NCI-H510A (cell line): ENCODE measurements at places on chromosomes 16 and 17.

GRCh38 chr17:57410169-57410568 lies 153.8 kb downstream of the MSI2 start:
- DNase-seq = peak; percentile 56

DNA sequence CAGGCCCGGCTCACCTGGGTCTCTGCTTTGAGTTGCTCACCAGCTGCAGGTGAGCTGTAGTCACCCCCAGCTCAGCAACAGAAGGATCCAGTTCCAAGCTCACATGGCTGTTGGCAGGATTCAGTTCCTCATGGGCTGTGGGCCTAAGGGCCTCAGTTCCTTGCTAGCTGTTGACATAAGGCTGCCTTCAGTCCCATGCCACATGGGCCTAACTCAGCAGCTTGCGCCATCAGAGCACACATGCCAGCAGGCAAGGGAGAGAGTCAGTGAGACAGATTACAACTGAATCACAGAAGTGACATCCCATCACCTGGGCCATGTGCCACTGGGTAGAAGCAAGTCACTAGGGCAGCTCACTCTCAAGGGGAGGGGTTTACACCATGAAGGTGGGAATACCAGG lies 24.7 kb downstream of the PSMD7 start:
- DNase-seq = no peak

GRCh38 chr16:80084163-80084562 lies 456.6 kb upstream of the DYNLRB2 start:
- no peak for DNase-seq

- no peak for DNase-seq
These were observed 17.5 kb downstream of the WWOX start for GRCh38 chr16:78116946-78117345.

DNA sequence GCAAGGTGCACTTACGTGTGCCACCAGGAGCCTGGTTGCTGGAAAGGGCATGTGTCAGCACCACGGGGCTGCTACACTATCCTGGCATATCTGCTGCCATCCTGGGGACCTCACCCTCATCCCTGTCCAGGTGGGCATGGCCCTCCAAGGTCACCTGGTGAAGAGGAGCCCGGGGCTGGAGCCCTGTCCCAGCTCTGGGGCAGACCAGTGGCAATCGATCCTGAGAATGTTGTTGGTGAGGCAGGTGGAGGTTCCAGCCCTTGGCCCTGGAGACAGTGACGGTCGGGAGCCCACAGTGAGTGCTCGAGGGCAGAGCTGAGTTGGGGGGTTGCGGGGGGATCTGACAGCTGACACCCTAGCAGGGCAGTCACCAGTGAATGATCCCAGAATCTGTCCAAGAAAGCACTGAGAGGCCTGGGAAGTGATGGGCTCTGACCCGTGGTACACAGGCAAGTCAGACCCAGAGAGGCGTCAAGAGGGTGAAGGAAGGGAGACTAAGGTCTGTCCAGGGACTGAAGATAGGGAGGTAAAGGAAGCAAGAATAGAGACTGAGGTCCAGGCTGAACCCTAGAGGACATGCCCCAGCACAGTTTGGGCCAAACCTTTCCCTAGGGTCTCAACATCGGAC lies 17.6 kb downstream of the POLR3K start:
- no peak for DNase-seq

- no peak for DNase-seq
These were observed 8.9 kb upstream of the MYH11 start for GRCh38 chr16:15865742-15866141.

GRCh38 chr16:3825103-3825502 lies 55.4 kb downstream of the CREBBP start:
- no peak for DNase-seq

DNA sequence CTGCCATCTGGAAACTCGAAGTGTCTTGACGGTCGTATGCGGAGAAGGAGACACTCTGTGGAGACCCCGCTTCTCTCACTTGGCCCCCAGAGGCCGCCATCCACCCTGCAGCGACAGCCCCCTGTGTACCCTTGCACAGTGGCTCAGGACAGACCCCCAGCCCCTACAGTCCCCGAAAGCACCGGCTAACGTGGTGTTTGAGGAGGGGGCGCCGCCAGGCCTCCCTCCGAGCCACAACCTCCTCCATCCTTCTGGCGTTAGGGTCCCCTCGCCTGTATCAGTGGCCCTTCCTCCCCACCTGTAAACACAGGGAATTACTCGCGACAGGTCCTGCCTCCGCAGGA lies 73.6 kb downstream of the LMF1 start:
- DNase-seq = no peak

DNA sequence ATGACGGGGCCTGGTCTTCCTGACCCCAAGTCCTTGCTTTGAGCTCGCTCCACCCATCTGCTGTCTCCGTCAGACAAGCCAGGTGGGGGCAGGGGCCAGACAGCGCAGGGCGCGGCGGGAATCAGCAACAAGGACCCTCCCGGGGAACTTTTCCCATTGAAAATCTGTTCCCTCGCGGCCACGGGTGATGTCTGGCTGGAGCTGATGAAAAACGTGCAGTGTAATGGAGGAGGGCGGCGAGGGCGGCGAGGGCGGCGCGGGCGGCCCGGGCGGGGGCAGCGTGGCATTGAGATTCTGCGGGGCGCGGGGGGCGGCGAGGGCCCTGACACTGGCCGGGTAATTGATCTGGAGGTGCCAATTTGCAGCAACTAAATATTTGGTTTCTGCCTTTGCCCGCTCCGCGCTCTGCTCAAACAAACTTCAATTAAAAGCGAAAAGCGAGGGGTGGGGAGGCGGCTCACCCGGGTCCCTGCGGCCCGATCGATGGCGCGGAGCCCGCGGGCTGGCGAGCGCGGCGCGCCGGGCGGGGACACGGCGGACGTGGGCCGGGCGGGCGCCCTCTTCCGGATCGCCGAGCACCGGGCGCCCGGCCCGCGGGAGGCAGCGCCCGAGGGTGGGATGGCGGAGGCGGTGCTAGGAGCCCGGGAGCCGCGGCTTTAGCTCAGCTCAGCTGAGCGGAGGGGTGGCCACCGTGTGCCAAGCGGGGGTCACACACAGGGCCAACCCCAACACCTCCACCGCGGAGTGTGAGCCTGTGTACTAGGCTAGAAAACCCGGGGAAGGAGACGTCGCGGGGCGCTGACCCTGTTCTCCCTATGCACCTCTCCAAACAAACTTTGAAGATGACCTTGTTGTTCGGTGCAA lies 32.4 kb downstream of the DCAKD start:
- DNase-seq = peak; percentile 53

DNA sequence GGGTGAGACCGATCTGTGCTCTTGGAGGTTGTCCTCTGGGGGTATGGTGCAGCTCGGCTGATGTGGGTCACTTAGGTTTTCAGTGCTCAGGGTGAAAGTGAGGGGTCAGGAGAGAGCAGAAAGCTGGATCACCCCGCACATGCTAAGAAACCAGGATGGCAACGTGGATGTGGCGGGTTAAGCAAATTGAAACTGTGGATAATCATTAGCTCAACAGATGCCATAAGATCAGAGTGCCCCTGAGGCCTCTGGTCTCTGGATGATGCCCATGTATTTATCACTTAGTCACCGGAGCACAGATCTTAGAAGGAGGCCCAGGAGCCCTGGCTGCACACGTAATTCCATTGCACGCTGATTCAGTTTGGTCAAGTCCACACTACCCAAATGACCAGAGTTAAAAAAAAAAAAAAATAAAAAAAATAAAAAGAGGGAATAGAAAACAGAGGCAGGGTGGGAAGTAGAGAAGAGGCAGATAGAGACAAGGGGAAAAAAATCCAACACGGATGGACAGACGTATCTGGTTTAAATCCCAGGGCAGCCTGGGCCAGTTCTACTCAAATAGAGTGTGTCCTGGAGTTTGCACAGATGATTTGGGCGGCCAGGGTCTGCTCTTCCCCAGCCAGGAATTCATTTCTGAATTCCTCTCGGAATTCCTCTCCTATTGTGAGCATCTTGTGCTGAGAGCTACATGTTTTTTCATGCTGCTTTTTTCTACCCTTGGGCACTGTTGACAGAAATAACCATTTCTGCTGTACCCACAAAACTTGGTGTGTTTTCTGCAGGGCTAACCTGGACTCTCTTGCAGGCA lies 378.3 kb downstream of the CPPED1 start:
- no peak for DNase-seq

GRCh38 chr16:14405611-14406537 lies 224.2 kb downstream of the PARN start:
- DNase-seq = no peak

- no peak for DNase-seq
These were observed 6.7 kb upstream of the C17orf107 start for GRCh38 chr17:4892499-4893221.

GRCh38 chr17:76451506-76451905 lies 1.4 kb downstream of the UBE2O start:
- DNase-seq = no peak

DNA sequence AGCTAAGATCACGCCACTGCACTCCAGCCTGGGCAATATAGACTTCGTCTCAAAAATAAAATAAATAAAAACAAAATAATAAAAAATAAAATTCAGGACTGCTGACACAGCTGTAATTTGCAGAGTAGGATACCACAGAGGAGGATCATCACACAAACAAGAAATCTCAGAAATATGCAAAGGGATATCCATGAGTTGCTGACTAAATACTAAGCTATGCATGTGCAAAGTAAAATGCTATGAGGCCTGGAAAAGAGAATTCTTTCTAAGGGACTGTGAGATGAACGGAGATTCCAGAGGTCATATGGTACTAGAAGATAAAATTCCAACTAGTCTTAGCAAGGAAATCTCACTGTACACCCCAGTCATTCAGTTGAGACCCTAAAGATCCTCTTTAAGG lies 74.8 kb downstream of the SLC39A11 start:
- no peak for DNase-seq

- DNase-seq = no peak
These were observed 172.8 kb downstream of the IRF8 start for GRCh38 chr16:86071611-86072240.

- DNase-seq = no peak
These were observed 9.0 kb upstream of the PPP1R27 start for GRCh38 chr17:81843713-81844326.

DNA sequence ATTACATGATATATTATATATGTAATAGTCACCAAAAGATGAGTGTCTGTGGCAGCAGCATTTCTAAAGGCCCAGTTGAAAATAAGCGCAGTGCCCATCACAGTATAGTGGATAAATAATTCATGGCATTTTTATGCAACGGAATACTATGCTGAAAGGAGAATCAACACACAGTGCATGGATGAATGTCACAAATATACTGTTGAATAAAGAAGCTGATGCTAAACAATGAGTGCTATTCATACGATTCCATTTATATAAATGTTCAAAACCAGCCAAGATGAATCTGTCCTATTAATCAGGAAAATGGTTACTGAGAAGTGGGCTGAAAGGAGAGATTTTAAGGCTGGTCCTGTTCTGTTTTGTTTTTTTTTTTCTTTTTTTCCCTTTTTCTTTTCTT lies 61.6 kb downstream of the HSD17B2 start:
- no peak for DNase-seq

DNA sequence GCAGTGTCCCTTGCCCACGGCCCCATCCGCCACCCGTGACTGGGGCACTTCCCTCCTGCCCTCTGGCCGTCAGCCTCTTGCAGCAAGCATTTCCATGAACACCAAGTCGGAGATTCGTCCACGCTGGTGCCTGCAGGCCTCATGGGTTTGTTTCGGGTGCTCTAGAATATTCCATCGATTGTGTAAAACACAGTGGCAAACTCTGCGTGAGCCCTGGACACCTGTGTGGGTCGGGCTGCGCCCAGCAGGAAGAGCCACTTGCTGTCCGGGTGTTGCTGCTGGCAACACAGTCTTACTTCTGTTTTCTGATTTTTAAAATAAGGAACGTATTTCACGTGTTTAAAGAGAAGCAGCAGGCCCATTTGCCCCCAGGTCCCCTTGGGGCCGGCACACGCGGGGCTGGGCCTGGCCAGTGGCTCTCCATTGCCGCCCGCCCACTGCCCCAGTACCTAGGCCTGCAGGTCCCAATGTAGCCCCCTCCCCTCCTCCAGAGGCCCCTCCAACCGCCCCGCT lies 10.0 kb downstream of the CYBC1 start:
- DNase-seq = no peak

GRCh38 chr17:7327501-7327900 lies 1.6 kb downstream of the NEURL4 start:
- DNase-seq = no peak

GRCh38 chr17:42122371-42123303 lies at the start of gene HSPB9:
Gene HSPB9 (plus strand): TSS chr17:42122804. CDS start chr17:42122851, 47 bp downstream.
- DNase-seq = peak; percentile 86

DNA sequence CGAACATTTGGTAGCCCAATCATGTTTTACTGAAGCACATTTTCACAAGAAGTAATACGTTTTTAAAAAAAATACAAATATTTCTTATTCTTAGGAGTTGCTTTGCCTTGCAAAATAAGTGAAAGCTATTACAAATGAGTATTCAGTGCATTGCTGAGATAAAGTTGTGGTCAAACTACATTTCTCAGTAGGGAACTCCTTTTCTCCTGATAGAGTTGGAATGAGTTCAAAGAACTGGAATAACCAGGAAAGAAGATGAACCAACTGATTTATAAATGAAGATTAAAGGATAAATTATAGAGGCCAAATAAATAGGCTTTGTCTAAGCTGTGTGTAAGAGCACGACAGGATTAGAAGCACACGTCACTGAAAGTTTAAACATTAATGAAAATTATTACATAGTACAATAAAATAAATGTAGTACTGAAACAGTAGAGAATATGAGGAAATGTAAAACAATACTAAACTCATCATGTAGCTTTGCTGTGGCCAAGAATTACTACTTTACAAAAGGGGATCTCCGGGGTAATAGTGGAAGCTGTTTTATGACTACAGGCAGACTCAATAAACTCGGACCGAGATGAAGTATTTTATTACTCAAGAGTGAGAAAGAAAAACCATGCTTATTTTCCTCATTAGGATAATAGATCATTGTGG lies 73.6 kb downstream of the KCNJ2 start:
- DNase-seq = no peak

DNA sequence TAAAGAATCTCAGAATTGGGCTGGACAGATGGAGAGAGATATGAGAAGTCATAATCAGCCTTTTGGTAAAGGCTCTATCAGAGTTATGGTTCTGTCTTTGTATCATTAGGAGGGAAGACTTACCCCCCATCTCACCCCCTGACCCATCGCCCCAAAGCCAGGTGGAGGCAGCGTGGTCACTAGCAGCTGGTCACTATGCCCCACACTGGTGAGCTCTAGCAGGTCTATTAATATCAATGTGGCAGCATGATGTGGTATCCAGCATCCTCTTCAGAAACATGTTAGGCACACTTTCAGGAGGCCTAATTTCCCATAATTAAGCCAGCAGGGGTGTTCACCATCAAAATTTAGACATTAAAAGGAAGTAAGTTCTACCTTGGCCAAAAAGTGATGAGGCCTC lies 183.8 kb upstream of the COX10 start:
- no peak for DNase-seq

- peak; percentile 74 for DNase-seq
These were observed 179.9 kb downstream of the CCDC182 start for GRCh38 chr17:57565176-57565575.
